ENCODE measurements at places on chromosomes 3 and 15.

- no peak for DNase-seq
Observed at GRCh38 chr15:27989427-27989826, 109.7 kb downstream of the OCA2 start.

- no peak for DNase-seq
Observed at GRCh38 chr3:153291059-153291685, 129.1 kb downstream of the RAP2B start.

DNA sequence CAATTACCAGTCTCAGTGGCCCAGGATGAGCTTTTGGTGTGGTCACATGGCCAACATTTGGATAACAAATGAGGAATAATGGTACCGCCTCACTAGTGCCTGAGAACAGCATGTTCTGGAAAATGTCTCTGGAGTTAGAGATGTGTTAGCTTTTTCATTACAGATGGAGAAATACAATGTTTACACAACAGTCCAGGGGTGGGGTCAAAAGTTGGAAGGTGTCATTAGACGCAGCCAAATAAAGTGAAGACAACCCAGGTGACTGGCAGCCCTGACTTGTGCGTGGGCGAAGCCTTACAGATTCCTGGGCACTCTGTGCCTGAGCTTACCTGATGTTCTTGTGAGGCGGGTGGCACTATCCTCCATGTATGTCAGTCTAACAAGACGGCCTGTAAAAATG lies 12.8 kb downstream of the IL17RB start:
- no peak for DNase-seq

- peak; percentile 69 for DNase-seq
Observed at GRCh38 chr3:105518806-105519418, 152.2 kb downstream of the ALCAM start.

- peak; percentile 48 for DNase-seq
Observed at GRCh38 chr15:60343221-60343970, 54.4 kb downstream of the ANXA2 start.

- peak; percentile 31 for DNase-seq
Observed at GRCh38 chr3:42745291-42745745, 27.7 kb downstream of the CCDC13 start.

DNA sequence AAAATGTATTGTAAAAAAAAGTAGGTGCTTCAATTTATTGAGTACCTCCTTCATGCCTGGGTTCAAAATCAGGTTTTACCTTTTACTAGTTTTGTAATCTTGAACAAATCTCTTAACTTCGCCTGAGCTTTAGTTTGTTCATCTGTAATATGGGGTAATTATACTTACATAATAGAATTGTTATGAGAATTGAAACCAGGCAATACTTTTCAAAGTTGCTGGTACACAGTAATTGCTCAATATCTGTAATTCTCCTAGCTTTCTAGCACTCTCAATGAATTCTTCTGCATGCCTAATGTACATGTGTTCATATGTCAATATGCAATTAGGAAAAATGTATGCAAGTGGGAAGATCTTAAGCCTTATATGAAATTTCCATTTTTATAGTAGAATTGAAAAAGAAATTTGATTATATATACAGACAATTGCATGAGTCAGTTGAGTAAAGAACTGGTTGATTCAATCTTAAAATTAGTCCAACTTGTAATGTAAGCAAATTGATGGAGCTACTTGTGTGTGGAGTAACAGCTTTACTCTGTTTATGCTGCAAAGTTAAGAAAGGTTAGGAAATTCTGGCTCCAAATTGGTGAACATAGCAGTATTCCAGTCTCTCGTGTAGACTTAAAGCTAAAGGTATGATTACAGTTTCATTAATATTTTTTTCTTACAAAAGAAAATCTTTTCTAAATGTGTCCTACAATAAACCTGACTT lies 4.1 kb downstream of the TNFSF10 start:
- DNase-seq = no peak

Measured in AG10803 (cell line).